ENCODE measurements at places on chromosomes 13 and 19.

DNA sequence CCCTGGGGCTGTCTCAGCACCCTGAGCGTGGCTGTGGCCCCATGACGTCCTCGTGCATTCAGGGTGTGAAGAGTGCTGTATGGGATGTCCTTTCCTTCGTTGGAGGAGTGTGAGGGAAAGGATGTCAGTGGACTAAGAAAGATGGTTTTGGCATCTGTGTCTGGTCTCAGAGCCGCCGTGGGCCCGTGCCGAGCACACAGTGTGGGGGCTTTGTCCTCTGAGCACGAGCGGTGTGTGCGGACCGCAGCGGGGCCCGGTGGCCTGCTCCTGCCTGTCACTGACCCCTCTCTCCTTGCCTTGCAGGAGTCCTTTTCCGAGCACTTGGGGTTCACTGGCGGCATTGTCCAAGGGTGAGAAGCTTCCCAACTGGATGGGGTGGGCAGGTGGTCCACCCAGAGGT lies 63.3 kb upstream of the LDLR start:
- no peak for DNase-seq

DNA sequence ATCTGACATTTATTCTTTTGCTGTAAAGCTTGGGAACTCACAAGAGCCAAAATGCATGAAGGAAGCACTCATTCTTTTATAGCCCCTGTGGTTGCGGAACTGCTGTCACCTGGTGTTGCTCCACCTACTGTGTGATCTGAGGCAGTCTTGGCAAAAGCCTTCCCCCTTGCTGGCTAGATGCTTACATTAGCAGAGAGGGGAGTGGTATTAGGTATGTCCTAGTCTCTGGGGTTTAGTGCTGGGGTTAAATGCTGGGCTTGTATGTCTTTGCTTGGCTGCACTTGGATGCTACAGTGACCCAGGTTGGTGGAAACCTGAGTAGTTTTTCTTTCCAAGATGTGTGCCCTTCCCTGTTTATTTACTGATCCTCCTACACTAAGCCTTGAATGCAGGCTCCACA lies 99.3 kb downstream of the WDFY2 start:
- no peak for DNase-seq

DNA sequence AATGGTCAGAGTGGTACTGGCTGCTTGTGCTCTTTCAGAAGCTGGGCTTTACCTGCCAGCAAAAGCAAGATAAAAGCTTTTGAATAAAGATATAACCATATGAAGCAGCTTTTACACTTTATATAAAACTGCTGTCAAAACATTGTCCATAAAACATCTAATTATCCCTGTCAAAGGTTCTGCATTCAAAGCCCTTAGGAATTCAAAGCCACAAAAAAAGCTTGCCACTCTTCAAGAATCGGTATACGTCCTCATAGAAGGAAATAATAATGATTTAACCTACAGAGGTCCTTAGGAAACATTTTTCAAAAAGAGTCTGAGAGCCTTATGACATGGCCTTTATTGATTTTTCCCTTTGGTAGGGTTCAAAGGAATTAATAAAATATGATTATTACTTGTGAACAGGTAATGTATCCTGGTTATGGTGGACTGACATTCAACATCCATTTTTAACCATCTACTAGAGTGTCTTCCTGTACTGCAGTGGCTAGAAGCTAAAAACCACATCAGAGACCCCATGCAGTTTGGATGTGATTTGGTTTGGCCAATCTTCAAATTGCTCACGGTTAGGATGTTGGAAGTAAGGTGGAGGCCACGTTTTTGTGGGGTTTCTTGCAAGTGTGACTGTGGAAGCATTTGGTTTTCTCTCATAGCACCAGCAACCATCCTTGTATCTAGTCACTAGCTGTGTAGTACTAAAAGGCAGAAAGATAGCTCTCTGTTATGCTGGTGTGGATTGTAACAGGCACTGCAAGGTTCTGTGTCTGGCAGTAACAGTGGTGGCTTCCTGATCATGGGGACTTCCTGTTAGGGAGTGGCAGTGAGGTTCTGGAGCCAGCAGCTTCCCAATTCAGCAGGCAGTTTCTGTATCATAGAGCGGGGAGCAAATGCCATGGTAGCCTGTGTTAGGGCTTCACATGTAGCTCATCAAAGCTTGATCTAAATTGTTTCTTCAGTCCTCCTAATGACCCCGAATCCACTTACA lies 441.5 kb downstream of the DIAPH3 start:
- DNase-seq, result no peak

- DNase-seq, result no peak
Observed at GRCh38 chr13:80050252-80050651, 290.7 kb downstream of the SPRY2 start.

Data from stimulated activated CD8-positive, alpha-beta memory T cell treated with anti-CD3 and anti-CD28 coated beads, Interleukin-15, amount 100 ng/mL, for 24 hours (primary cell).